Ammon's horn (tissue), 1 donor: ENCODE measurements at places on chromosomes 13 and 19.

DNA sequence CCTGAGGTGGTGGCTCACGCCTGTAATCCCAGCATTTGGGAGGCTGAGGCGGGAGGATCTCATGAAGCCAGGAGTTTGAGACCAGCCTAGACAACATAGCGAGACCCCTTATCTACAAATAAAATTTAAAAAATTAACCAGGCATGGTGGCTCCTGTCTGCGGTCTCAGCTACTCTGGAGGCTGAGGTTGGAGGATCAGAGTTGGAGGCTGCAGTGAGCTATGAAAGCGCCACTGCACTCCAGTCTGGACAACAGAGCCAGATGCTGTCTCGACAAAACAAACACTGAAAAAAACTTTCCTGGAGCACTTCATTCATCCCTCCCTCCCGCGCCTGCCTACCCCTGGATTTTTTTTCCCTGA is 665 bp upstream of the ATG4D start:
- DNase-seq, result no peak

DNA sequence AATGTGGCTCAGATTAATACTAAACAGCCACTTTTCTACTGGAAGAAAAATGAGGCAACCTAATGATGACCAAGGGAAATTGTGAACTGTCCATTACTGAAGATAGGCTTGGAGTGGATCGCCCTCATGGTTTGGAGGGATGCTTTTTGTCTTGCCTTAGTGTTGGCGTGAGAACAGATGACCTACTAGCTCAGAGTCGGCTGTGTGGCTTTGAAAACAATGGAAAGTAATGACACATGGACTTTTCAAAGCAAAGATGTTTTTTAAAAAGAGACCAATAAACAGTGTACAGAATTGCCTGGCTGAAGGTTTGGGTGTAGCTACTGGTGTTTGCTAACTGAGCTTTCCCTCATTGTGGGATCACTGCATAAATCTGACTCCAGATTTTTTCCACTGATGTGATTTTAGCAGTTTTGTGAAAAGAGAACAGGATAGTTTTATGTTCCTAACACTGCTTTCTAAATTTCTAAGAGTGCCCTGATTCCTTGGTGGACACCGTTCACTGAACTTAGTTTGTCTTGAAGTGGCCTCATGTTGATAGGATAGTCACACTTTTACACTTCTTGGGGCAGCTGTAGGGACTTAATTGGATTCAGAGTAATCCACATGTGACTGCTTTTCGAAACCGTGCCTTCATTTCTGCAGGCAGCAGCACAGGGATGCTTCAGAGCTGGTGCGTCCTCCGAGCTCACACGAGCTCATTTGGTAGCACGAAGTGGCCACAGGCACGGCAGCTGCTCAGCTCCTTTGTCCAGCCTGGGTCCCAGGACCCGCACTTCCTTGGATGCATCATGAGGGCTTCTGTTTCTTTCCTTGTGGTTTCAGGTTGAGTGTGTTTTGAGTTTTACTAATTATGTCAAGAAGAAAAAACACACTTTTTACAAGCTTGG is 4.3 kb downstream of the CEBPG start:
- no peak for DNase-seq

- no peak for DNase-seq
Measured at GRCh38 chr19:28964500-28964899, 248.5 kb downstream of the UQCRFS1 start.

GRCh38 chr13:112719016-112719415 is 29.2 kb downstream of the ATP11A start:
- DNase-seq, result no peak

GRCh38 chr19:12766051-12766521 is 9.3 kb downstream of the HOOK2 start:
- DNase-seq, result peak; percentile 69

- DNase-seq, result peak; percentile 94
Measured at GRCh38 chr19:44912854-44913253, 1.6 kb upstream of the APOC1 start.
